Upper lobe of left lung (tissue), 6 donors: ENCODE measurements at places on chromosomes 6 and 20. TPM values are rescaled to one million over a fixed set of nuclear protein-coding genes. Genes with fewer than 3 reads are reported as not detected.

DNA sequence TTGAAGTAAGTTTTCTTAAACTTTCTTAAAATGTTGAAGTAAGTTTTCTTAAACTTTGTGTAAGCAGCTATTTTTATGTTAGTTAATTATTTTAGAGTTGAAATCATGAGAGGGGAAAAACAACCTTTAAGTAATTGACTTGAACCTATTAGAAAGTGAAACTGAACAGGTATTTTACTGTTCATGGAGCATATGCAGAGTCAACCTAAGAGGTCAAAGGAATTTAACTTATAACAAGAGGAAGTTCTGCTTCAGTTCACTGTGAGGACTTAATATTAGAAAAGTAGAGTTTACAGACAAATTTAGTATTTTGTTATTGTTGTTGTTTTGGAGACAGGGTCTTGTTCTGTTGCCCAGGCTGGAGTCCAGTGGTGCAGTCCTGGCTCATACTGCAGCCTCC lies 38.0 kb downstream of the CDYL start:
- H3K36me3 ChIP-seq, result no peaks in the 10 kb centered on the region
- no peak overlapping the region for H3K4me3 ChIP-seq
- DNase-seq, result no peak
- no peak overlapping the region for H3K27ac ChIP-seq
- H3K4me1 ChIP-seq, result peaks cover 14% of the 10 kb centered on the region
- H3K27me3 ChIP-seq, result no peaks in the 10 kb centered on the region

- no peaks in the 10 kb centered on the region for H3K36me3 ChIP-seq
- H3K27ac ChIP-seq, result peak overlapping the region; percentile 54
- no peak overlapping the region for H3K4me3 ChIP-seq
- no peaks in the 10 kb centered on the region for H3K27me3 ChIP-seq
- H3K4me1 ChIP-seq, result peaks cover 24% of the 10 kb centered on the region
These were observed 102.2 kb downstream of the FYN start for GRCh38 chr6:111771094-111771432.

GRCh38 chr6:56683882-56684281 lies 41.2 kb upstream of the DST start:
- peaks cover 5% of the 10 kb centered on the region for H3K4me1 ChIP-seq
- no peak overlapping the region for H3K4me3 ChIP-seq
- DNase-seq, result no peak

DNA sequence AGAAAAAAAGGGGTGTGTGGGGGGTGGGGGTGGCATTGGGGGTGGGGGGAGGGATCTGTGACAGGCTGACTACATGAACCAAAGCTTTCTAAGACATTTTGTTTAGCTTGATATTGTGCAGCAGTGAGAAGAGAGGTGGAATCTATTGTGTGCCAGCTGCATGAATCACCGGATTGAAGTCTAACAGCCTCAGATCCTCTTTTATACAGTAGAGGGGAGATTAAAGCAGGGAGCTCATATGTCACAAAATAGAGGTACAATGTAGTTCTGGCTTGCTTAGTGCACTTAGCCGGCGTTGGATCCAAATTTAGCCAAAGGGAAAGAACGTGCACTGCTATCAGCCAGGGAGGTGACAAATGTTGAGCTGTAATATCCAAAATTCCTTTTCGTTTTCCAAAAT lies 404.2 kb upstream of the CITED2 start:
- no peaks in the 10 kb centered on the region for H3K27me3 ChIP-seq
- H3K4me1 ChIP-seq, result no peaks in the 10 kb centered on the region
- no peak overlapping the region for H3K27ac ChIP-seq
- H3K4me3 ChIP-seq, result no peak overlapping the region

Gene C6orf141
- 2.9 TPM for total RNA-seq
